Right renal cortex interstitium (tissue), 3 donors: ENCODE measurements at places on chromosomes 4 and X. TPM values are rescaled to one million over a fixed set of nuclear protein-coding genes. Genes with fewer than 3 reads are reported as not detected.

Gene CENPVL2
- 0.24 TPM for polyA plus RNA-seq

Gene CPLX1
- polyA plus RNA-seq, result 1.4 TPM

Gene ADGRG4
- not detected for polyA plus RNA-seq

Gene SAP30
- polyA plus RNA-seq, result 13.7 TPM

Gene CT55
- 0.20 TPM for polyA plus RNA-seq

Gene CXXC4
- polyA plus RNA-seq, result 10.8 TPM

Gene SOWAHD
- polyA plus RNA-seq, result 0.39 TPM

Gene GLRA3
- polyA plus RNA-seq, result not detected

Gene ZXDA
- 5.4 TPM for polyA plus RNA-seq

Gene DDX3X
- 234 TPM for polyA plus RNA-seq

Gene XKRX
- polyA plus RNA-seq, result 0.28 TPM

Gene MGAT4D
- not detected for polyA plus RNA-seq

Gene MORF4L2
- polyA plus RNA-seq, result 326 TPM

Gene RBMX2
- polyA plus RNA-seq, result 31.5 TPM

Gene UBL4A
- polyA plus RNA-seq, result 29.3 TPM

Gene DCTD
- polyA plus RNA-seq, result 135 TPM

Gene POLN
- 2.8 TPM for polyA plus RNA-seq

Gene ASB12
- 0.71 TPM for polyA plus RNA-seq

Gene C4orf36
- polyA plus RNA-seq, result 1.9 TPM

Gene PFKFB1
- 0.38 TPM for polyA plus RNA-seq

Gene HMGN5
- 51.3 TPM for polyA plus RNA-seq

Gene NKX6-1
- polyA plus RNA-seq, result 0.08 TPM

Gene SLC9A6
- polyA plus RNA-seq, result 16.6 TPM

Gene NDNF
- 64.6 TPM for polyA plus RNA-seq

Gene C4orf51
- not detected for polyA plus RNA-seq
